ENCODE measurements at places on chromosomes 5 and 9. TPM values are rescaled to one million over a fixed set of nuclear protein-coding genes. Genes with fewer than 3 reads are reported as not detected.

PCDHA8 gene
- not detected for total RNA-seq

GRCh38 chr5:128711216-128711615 is 173.2 kb upstream of the FBN2 start:
- DNase-seq = no peak

- DNase-seq = no peak
Observed at GRCh38 chr9:136740491-136740890, 2.2 kb downstream of the LCN10 start.

GRCh38 chr5:148524721-148525120 is 129.6 kb downstream of the HTR4 start:
- DNase-seq = no peak

GRCh38 chr5:113068559-113068958 is 92.0 kb downstream of the DCP2 start:
- DNase-seq = no peak

DNA sequence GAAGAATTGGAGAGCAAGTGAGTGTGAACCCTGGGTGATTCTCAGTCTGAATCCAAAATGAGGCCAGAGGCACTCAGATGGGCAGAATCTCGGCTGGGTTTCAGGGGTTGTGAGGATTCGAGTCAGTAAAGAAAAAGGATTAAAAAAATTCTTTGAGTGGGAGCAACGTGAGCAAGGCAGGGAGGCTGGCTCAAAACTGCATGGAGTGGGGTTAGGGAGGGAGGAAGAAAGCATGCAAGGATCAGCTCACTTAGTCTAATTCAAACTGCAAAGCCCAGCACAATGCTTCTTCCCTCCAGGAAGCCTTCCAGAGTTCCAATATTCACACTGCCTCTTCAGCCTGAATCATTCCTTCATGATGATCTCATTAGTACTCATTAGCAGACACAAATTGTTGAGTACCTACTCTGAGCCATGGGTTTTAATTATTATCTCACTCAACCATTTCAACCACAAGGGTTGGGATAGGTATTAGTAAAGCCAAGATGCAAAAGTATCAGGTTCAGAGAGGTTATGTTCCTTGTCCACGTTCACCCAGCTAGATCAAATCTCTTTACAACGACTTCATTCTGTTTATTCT is 95.8 kb downstream of the BRINP1 start:
- no peak for DNase-seq

GRCh38 chr5:113110117-113110516 is 133.5 kb downstream of the DCP2 start:
- peak; percentile 31 for DNase-seq
